IPS DF 19.7 (cell line): ENCODE measurements at places on chromosomes 5 and 9.

DNA sequence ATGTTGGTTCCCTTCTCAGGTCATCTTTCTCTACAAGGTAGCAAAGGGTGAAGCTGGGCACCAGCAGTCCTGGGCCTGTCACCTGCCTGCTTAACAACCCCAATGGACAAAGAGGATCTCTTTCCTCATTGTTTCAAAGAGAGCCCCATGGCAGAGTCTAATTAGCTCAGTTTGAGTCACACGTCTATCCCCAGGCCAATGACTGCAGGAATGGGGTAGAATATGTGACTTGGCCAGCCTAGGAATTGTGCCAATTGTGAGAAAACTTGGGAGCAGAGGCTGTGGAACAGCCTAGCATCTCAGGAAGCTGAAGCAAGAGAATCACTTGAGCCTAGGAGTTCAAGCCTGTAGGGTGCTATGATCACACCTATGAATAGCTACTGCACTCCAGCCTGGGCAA, 3.6 kb upstream of the RAPGEF1 start:
- DNase-seq, result no peak

DNA sequence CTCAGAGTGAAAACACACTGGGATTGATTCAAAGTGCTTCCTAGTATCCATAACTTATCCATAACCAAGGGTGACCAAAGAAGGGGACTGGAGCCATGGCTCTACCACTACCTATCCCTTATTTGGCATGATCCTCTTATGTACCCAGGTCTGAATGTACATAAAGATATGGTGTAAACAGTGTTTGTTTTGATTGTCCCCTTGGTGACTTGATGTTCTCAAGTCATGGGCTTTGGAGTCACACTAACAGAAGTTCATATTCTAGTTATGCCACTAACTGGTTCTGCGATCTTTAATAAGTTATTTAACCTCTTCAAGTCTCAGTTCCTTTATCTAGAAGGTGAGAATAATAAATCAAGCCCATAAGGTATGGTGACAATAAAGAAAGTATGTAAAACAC, 283.4 kb upstream of the PTGER4 start:
- no peak for DNase-seq

DNA sequence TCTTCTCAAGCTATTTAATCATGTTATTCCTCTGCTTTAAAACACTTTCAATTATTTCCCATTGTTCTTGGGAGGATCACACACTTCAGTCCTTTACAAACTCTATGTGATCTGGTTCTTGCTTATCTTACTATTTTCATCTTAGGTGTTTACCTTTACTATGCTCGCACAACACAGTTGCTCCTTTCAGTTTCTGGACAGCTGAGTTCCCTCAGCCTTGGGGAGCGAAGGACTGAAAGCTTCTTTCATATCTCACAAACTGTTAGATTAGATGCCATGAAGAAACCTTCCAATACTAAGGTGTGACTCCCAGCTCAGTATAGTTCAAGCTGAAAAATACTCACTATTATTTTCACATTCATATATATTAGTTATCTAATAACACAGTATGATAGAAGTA, 117.9 kb downstream of the CDC42SE2 start:
- no peak for DNase-seq

- no peak for DNase-seq
Measured at GRCh38 chr5:172943283-172943841, 15.9 kb upstream of the RPL26L1 start.

DNA sequence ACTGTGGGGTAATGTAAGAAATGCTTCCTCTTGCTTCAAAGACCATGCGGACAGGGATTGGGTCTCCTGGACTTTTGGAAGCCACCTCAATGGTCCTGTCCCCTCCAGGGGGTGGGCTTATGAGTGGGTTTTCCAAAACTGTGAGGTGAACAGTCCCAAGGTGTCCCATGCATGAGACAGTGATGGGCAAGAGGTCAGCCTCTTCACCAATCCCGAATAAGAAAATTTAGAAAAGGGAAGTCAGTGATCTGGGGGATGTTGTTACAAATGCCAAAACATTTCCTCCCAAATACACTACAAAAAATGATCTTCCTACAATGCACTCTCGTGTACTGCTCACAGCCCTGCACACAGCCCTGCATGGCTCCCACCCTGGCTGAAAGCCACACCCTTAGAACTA, 215.7 kb upstream of the TBC1D2 start:
- DNase-seq, result no peak

- no peak for DNase-seq
Measured at GRCh38 chr9:13817754-13818278, 496.1 kb downstream of the NFIB start.

DNA sequence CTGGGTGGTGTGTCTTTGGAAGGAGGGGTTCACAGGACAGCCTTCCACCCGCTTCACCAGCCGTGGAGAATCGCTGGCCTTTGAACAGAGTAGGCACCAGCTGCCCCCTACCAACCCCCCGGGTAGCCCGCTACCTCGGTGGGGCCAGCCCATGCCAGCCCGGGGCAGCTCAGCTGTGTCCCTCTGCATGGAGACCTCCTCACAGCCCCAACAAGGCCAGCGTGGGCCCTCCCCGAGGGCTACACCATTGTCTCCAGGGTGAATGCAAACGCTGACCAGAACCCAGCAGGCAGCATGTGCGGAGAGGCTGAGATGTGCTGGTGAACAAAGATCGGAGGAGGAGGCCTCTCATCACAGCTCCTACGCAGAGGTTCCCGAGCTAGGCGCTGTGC, 51.9 kb downstream of the LMX1B start:
- DNase-seq, result no peak

DNA sequence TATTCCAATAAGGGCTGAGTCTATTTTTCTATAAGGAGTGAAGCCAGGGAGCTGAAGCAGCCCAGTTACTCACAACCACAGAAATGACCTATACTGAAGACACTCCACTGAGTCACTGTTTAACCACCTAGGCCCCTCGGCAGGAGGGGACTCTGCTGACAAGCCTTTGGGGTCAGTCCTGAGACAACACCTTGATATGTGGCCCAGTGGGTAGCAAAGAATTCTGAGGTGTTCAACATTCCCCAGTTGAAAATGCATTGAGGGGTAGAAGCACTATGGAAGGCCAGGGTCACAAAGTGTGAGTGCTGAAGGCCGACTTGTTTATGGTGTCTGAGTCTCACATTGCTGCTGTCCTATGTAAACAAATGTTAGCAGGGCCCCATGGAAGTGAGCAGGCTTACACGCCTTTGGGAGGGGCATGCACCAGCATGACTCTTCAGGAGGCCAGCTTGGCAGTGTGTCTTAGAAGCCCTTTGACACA, 112.6 kb upstream of the NFIL3 start:
- DNase-seq, result no peak

- no peak for DNase-seq
Measured at GRCh38 chr5:39547553-39548154, 122.9 kb upstream of the DAB2 start.

- no peak for DNase-seq
Measured at GRCh38 chr5:160315968-160316367, 3.6 kb upstream of the CCNJL start.

DNA sequence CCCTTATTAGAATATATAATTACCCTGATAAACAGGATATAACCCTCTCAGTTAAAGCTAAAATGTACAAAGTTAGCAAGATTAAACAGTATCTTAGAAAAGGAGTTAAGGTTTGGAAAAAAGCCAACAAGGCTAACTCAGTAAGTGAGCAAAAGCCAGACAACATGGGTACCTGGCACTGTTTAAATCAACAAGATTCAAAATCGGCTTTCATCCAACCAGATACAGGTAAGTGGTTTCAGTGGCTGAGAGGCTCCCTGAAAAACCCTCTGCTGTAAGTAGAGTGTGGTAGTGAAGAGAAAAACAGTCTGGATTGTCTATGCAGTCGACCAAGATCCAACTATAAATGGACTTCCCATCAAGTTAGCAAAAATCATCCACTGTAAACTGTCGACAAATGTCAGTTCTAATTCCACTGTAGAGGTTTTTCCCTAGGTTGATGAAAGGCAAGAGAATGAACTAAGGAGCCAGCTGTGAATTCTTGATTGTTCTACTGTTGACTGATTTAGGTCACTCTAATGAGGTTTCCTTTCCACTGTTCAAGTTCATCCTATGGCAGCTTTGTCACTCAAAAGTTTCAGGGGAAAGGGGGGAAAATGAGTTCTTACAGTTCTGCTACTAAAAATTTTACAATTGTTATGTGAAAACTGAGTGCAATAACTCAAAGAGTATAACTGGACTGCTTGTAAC, 27.3 kb downstream of the ETF1 start:
- DNase-seq, result no peak

DNA sequence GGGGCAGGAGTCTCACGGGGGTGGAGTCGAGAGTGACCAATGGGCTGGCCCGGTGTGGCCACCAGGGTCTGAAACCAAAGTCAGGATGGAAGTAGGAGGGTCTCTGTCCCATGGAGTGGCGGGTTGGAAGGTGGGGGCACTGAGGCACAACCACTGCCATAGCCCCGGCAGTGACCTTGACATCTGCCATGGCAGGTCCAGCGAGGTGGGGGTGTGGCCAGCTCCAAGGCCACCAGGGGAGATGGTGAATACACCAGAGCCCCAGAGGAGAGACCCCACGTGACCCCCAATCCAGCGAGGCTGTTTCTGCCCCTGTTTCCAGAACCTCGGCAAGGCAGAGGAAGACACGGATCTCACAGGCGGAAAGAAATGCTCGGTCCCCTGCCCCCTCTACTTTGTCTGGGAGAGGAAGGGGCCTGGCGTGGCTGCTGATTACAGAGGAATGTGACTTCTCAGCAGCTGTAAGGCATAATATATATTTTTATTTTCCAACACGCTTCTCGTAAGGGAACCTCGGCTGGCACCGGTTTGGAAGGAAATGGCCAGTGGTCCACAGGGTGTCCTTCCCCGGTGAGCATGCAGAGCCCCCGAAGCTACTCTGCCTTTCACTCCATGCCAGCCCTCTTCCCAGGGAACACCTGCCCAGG, 105.7 kb upstream of the SARDH start:
- no peak for DNase-seq

GRCh38 chr9:128421482-128421996, 882 bp downstream of the CERCAM start:
- DNase-seq, result no peak

DNA sequence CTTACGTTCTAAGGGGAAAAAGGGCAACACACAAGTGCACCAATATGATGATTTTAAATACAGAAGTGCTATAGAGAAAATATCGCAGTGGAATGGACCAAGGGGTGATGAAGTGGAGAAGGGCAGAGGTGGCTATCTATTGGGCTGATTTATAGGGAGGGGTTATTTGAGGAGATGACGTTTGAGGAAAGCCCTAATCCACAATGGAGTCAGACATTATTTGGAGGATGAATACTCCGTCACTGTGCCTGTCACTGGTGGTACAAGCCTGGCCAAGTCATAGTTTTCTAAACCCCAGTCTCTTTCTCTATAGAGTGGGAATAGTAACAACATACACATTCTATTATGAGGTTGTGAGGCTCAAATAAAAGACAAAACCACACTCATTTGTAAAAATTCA, 48.5 kb downstream of the MEF2C start:
- DNase-seq, result no peak

- DNase-seq, result no peak
Measured at GRCh38 chr5:103355579-103355978, 97.0 kb downstream of the MACIR start.
